ENCODE measurements at places on chromosomes 13 and 19. TPM values are rescaled to one million over a fixed set of nuclear protein-coding genes. Genes with fewer than 3 reads are reported as not detected.

DNA sequence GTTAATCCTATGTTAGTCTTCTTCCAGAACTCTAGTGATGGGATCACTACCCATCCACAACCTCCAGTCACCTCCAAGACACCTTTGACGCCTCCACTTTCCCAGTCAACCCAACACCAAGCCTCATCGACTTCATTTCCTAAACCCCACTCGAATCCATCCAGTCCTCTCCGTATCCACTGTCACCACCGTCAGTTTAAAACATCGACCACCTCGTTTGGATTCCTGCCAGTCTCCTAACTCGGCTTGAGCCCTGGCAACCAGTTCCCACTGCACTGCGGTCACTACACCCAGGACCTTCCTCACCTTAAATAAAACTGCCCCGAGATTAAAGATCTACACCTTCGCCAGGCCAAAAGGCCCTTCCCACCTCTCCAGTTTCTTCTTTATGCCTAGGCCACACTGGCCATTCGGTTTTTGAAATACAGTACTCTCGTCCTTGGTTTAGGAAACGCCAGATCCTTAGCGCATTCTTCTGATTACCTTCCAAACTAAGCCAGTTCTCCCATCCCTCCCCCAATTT is 1.2 kb downstream of the MTIF3 start:
- DNase-seq: no peak

Gene MCF2L
- total RNA-seq: 69.7 TPM

DNA sequence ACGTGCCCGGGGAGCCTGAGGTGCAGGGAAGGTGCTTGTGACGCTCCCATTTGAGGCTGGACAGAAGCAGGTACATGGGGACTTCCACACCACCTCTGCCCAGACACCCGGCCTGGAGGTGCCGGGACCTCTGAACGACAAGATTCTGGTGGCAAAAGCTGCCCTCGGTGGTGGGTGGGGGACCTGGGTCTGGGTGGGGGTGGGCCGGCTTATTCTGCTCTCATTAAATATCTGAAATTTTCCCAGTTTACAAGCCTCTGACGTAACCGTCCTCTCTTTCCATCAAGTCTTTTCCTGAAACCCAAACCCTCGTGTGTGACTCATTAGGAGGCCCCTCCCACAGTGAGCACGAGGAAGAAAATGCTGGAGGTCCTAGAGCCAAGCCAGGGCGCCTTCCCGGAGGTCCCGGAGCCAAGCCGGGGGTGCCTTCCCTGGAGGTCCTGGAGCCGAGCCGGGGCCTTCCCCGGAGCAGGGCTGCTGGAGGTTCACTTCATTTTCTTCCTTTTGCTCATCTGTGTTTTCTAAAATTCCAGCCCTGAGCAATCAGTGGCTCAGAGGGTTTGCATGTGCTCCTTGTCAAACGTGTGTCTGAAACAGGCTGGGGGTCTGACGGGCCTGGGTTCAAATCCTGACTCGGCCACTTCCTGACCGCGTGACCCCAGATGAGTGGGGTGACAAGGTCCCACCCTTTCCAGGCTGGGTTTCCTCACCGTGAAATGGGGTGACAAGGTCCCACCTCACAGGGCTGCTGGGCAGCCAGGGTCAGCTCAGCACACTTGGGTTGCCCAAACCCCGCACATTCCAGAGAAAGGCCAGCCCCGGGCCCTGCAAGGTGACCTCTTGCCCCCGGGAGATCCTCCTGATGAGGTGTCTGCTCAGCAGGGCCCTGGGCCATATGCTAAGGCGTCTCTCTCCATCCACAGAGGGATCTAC is 10.0 kb downstream of the CFD start:
- DNase-seq: no peak

Gene PRRG2
- 10.1 TPM for total RNA-seq

Gene DOCK6
- total RNA-seq: 138 TPM

Gene ZNF534
- 0.29 TPM for total RNA-seq

DNA sequence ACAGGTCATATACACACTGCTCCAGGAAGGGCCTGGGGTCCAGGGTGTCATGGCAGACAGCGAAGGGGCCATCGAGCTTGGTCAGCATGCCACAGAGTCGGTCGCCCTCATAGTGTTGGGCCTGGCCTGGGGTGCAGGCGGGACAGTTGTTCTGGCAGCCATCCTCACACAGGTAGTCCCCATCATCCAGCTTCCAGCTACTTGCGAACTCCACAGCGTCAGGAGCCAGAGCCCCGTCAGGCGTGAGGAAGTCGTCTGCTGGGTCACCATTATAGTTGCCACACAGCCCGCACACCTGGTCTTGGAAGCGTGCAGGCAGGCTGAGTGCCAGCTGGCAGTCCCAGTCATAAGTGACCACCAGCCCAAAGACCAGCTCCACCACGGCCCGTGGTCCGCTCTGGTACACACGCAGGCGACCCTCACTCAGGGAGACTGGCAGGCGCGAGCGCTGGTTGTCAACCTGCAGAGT is 16.2 kb downstream of the FCGBP start:
- DNase-seq: peak; percentile 61

GRCh38 chr19:42175952-42176648 is 41.4 kb downstream of the DEDD2 start:
- no peak for DNase-seq

Gene MAST3
- 23.1 TPM for total RNA-seq

Gene HPN
- 36.4 TPM for total RNA-seq

DNA sequence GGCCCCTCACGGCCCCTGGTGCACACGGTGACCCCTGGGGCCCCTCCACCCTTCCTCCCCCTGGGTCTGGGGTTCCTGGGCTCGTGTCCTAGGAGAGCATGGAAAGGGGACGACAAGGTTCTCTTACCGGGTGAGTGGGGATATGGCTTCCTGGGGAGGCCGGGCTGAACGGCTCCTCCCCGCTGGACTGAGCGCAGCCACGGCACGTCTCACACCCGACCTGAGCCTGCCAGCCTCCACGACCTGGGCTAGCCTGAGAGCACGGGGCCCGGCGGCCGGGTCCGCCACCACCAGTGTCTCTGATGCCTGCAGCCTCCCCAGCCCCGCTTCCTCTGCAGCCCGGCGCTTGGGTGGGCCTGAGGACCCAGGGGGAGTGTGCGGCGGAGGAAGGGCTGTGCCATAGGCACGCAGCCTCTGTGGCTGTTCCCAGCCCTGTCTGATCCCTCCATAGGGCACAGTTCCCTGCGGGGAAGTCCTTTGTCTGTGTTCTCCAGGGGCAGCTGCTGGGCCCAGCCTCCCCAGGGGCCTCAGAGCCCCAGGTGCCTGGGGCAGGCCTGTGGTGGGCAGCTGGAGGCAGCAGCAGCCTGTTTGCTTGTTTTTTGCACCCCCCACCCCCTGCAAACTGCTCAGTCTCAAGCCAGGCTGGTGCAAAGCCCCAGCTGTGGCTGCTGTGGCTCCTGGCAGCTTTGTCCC is 15.0 kb downstream of the PLIN4 start:
- no peak for DNase-seq

DNA sequence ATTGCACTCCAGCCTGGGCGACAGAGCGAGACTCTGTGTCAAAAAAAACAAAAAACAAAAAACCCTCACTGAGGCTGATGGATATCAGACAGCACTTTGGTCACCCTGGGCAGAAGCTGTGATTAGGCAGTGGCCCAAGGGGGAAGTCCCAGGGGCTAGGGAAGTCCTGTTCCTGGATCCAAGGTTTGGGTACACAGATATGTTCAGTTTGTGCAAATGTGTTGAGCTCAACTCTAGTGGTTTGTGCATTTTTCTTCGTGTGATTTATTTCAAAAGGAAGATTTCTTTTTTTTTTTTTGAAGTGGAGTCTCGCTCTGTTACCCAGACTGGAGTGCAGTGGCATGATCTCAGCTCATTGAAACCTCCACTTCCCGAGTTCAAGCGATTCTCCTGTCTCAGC is 12.3 kb downstream of the MEF2B start:
- DNase-seq: no peak

- DNase-seq: peak; percentile 82
These were observed 965 bp downstream of the TTC9B start for GRCh38 chr19:40217027-40217810.

- no peak for DNase-seq
These were observed 1.1 kb upstream of the MVB12A start for GRCh38 chr19:17418710-17419109.

- peak; percentile 66 for DNase-seq
These were observed 21.0 kb downstream of the CCDC8 start for GRCh38 chr19:46392252-46392801.

Gene RASAL3
- 19.1 TPM for total RNA-seq

Gene CYP4F12
- total RNA-seq: 3.7 TPM

- DNase-seq: no peak
These were observed 191.8 kb downstream of the GGACT start for GRCh38 chr13:100396776-100397175.

- no peak for DNase-seq
These were observed 437.7 kb downstream of the TSHZ3 start for GRCh38 chr19:30911491-30911890.

DNA sequence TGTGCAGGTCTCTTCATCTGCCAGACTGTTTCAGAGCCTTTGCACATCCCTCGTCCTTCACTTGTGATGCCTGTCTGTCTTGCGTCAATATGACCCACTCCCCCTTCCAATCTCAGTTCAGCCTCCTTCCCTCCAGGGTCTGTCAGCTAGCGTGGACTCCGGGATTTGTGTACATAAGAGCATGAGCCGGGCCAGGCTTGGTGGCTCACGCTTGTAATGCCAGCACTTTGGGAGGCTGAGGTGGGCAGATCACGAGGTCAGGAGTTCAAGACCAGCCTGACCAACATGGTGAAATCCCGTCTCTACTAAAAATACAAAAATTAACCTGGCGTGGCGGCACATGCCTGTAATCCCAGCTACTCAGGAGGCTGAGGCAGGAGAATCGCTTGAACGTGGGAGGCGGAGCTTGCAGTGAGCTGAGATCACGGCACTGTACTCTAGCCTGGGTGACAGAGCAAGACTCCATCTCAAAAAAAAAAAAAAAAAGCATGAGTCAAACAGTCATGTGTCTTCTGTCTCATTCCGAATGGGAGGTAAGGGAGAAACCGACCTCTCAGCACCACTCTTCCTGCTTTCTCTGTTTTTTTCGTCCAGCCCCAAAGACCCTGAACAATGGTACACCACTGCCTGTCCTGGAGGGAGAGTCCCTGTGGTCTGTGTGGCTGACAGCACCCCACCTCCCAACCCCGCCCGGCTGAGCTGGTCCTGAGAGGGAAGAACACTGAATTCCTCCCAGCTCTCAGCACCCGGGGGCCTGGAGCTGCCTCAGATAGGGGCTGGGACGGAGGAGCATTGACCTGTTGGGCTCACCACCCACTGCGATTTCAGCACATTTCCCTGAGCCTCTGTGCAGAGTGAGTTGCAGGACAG is 2.4 kb upstream of the SIGLEC9 start:
- DNase-seq: no peak

DNA sequence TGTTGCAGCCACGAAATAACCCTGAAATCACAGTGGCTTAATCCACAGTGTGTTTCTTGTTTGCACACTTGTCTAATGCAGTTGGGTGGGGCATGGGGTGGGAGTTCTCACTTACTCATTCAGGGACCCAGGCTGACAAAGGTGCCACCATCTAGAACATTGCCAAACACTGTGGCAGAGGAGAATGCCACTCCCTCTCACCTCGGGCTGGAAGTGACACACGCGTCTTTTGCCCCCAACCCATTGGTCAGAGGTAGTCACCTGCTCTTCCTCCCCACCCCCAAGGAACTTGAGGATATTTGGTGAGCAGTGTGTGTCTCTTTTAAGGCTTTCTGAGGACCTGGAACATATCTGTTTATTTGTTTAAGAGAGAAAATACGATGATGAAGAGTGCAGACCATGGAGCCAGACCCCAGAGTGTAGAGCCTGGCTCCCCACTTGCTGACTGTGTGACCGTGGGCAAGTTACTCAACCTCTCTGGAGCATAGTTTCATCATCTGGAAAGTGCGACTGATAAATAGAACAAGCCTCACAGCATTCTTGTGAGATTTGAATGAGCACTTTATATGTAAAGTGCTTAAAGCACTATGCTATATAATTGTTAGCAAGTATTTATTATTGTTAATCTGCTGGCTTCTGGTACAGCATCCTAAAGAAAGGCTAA is 17.4 kb downstream of the GPR183 start:
- DNase-seq: no peak

DNA sequence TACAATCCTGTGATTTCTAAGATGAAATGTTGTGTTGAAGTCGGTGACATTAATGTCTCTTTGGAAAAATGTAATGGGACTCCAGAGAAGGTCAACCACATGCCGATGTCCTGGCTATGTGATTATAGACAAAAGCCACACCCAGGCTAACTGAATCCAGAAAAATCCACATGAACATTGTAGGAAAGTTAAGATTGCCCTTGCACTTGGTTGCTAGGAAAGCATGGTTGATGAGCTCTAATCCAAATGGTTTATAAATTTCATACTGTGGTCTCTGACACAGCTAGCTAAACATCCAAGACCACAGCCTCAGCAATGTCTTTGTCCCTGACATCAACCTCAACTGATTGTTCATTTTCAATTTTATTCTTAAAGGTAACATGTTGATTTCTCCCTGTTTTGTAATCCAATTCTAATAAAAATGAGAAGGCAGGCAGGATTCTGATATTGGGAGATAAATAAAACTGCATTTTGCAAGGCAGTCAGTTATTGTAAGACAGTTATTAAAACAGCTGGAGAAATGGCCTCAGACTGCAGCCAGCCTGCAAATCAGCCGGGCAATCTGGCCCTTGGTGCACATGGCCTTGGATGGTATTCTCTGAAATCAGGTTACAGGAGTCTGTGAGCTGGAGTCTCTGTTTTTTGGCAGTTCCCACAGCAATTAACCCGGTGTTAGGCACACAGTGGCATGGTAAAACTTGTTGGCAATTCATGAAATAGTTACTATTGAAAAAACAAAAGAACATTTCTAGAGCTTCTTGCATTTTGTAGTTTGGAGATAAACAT is 93.9 kb downstream of the STARD13 start:
- no peak for DNase-seq

GRCh38 chr13:41579168-41579567 is 121.8 kb downstream of the RGCC start:
- DNase-seq: no peak

- no peak for DNase-seq
These were observed 2411.1 kb downstream of the PCDH9 start for GRCh38 chr13:64819081-64819480.

Gene OR7D2
- 0.52 TPM for total RNA-seq

Gene ALKBH6
- total RNA-seq: 18.7 TPM

Gene VSTM1
- 1.1 TPM for total RNA-seq

GRCh38 chr19:4083677-4084546 is 17.2 kb upstream of the ZBTB7A start:
- peak; percentile 79 for DNase-seq

Gene DCLK1
- total RNA-seq: 4.5 TPM

Gene NLRP9
- not detected for total RNA-seq

Gene ITPKC
- total RNA-seq: 51.6 TPM

- no peak for DNase-seq
These were observed 36.3 kb upstream of the RCBTB2 start for GRCh38 chr13:48569104-48569666.

Gene PGLYRP2
- total RNA-seq: not detected

GRCh38 chr19:45506246-45506988 is 862 bp upstream of the VASP start:
- DNase-seq: peak; percentile 99
